ENCODE measurements at places on chromosomes 5 and 9. TPM values are rescaled to one million over a fixed set of nuclear protein-coding genes. Genes with fewer than 3 reads are reported as not detected.

GRCh38 chr9:126499911-126500599 is 113.7 kb upstream of the LMX1B start:
- no peak for DNase-seq

GRCh38 chr9:34430843-34431437 is 27.4 kb downstream of the FAM219A start:
- peak; percentile 76 for DNase-seq

- DNase-seq, result no peak
Observed at GRCh38 chr5:113042491-113043243, 66.1 kb downstream of the DCP2 start.

DNA sequence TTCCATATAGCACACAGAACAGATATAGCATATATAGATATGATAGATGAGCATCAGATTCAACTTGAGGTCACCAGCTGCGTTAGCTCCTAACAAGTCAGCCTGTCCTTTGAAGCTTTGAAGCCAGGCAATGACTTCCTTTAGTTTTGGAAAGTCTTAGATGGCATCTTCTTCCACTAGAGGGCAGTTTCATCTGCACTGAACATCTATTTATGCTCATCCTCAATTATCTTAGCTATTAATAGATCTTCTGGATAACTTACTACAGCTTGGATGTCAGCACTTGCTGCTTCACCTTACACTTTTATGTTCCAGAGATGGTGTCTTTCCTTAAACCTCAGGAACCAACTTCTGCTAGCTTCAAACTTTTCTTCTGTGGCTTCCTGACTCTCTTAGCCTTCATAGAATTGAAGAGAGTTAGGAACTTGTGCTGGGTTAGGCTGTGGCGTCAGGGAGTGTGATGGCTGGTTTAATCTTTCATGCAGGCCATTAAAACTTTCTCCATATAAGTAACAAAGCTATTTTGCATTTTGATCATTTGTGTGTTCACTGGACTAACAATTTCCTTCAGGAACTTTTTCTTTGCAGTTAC is 1401.4 kb downstream of the EFNA5 start:
- no peak for DNase-seq

DNA sequence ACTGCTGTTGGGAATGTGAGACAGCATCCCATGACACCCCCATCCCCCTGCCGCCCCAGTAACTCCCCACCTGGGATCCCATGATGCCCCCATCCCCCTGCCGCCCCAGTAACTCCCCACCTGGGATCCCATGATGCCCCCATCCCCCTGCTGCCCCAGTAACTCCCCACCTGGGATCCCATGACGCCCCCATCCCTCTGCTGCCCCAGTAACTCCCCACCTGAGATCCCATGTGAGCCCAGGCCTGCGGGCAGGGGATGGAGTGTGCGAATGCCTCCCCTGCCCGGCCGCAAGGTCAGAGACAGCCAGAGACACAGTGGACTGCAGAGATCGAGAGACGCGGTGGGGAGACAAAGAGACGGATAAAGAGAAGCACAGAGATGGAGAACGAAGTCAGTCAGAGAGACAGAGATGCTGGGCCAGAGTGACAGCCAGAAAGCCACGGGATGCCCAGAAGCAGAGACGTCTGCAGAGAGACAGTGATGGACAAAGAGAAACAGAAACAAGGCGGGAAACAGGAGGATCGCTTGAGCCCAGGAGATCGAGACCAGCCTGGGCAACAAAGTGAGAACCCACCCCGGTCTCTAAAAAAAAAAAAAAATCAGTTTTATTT is 992 bp downstream of the SH2D3C start:
- DNase-seq, result no peak

GRCh38 chr5:142353071-142353472 is 28.3 kb upstream of the SPRY4 start:
- DNase-seq, result no peak

GRCh38 chr5:2683720-2684119 is 67.8 kb downstream of the IRX2 start:
- no peak for DNase-seq

DNA sequence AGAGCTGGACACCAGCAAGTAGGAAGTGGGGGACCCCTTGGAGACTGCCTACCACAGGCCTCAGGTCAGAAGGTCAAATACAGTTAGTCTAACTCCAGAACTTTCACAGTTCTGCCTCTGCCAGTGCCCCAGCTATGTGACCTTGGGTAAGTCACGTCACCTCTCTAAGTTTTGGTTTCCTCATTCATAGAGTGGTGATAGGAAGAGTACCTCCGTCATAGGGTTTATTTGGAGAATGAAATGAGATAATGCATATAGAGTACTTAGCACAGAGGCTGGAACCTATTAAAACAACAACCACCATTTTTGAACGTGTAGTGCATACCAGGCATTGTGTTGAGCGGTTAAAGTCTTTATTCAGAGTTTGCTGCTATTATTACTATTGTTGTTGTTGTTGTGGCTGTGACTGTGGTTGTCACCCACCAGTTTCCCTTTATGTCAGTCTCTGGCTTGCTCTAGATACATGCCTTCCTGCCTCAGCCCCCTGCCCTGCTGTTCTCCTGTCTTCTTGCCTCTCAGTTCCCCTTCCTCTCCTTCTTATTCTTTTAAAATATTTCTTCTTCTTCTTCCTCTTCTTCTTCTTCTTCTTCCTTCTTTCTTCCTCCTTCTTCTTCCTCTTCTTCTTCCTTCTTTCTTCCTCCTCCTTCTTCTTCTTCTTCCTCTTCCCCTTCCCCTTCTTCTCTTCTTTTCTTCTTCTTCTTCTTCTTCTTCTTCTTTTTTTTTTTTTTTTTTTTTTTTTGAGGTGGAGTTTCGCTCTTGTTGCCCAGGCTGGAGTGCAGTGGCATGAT is 67.8 kb downstream of the RALGPS1 start:
- no peak for DNase-seq

DNA sequence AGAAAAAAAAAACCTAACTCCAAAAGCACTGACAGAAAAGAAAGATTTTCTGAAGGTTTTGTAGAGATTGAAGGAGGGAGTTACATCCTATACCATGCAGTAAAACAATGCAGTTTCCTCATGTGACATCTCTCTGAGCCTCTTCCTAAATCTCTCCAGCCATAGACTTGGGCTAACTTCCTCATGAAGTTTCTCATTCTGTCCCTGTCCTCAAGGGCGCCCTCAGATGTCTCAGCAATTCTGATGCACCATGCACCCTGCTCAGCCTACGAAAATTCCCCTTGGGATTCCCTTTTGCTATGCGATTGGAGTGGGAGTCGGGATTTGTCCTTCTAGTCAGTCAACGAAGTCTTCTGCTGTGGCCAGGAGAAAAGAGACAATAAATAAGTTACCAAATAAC is 68.9 kb downstream of the FAT2 start:
- no peak for DNase-seq

- DNase-seq, result peak; percentile 89
Observed at GRCh38 chr9:130446101-130446861, 1.5 kb downstream of the ASS1 start.

GRCh38 chr5:110250355-110250754 is 476.1 kb downstream of the TMEM232 start:
- no peak for DNase-seq

DNA sequence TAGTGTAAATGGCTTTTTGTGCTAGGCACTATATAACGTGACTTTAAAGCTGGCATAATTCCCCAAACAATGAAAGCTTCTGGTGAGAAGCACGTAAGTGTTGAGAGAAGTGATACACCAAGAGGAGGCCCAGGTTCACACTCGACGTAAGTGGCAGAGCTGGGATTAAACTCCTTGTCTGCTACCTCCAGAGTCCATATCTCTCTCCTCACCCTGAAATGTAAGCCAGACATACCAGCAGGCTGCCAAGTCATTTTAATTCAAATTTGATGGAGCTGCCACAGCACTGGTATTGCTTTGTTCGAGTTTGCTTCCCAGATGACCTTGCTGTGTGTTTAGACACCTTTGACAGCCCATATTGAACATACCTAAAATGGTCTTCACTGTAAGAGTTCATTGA is 319.7 kb downstream of the GLIS3 start:
- DNase-seq, result no peak

- no peak for DNase-seq
Observed at GRCh38 chr5:177111720-177112394, 21.7 kb upstream of the NSD1 start.

DNA sequence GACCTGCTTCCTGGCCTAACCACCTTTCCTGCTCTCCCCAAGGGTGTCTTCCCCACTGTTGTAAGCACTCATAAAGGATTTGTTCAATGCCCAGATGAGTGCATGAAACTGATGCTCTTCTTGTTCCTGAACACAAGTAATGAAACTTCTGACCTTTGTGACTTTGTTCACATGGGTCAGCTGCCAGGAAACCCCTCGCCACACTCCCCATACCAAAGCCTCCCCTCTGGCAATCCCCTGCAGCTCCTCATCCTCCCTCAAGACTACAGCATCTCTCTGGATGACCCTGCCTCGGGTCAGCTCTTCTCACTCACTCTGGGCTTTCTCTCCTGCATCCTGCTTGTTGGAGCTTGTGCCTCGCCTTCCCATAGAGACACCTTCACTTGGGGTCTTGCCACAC is 72.2 kb upstream of the SPTLC1 start:
- no peak for DNase-seq

GRCh38 chr9:127531676-127532075 is 80.4 kb downstream of the LRSAM1 start:
- DNase-seq, result no peak

- no peak for DNase-seq
Observed at GRCh38 chr5:40082313-40082712, 597.4 kb upstream of the PTGER4 start.

DNA sequence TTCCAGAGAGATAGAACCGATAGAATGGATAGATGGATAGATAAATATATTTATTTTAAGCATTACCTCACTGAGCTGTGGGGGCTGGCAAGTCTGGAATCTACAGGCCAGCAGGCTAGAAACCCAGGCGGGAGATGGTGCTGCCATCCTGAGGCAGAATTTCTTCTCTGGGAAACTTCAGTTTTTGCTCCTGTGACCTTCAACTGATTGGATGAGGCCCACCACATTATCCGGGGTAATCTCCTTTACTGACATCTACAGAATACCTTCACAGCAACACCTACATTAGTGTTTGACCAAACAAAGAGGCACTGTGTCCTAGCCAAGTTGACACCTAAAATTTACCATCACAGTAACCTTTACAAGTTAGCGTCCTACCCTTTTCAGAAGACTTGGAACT is 29.2 kb upstream of the TENT4A start:
- no peak for DNase-seq

DNA sequence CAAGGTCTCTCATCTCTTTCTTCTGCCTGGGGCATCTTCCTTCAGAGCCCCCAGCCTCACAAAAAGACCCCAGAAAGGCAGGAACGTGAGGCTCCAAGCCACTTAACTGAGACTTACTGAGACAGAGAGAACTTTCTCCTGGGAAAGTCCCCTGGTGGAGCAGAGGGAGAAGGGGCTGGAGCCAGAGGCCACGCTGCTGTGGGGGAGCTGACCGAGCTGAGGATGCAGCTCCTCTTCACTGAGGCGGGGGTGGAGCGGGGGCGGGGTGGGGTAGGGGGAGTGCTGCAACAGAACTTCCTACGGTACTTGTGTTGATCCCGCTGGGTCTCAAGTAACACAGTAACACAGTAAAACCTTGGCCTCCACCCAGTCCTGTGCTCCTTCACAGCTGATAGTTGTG is 204.0 kb downstream of the FSTL4 start:
- DNase-seq, result no peak

The CACFD1 gene
- total RNA-seq, result 9.6 TPM

The CORO2A gene
- 1.4 TPM for total RNA-seq

The NIM1K gene
- total RNA-seq, result 0.34 TPM

All from left cardiac atrium (tissue), 4 donors.